NCI-H460 (cell line): ENCODE measurements at places on chromosomes 1 and 21. TPM values are rescaled to one million over a fixed set of nuclear protein-coding genes. Genes with fewer than 3 reads are reported as not detected.

- DNase-seq = no peak
Measured at GRCh38 chr1:239706245-239706892, 320.0 kb downstream of the CHRM3 start.

DNA sequence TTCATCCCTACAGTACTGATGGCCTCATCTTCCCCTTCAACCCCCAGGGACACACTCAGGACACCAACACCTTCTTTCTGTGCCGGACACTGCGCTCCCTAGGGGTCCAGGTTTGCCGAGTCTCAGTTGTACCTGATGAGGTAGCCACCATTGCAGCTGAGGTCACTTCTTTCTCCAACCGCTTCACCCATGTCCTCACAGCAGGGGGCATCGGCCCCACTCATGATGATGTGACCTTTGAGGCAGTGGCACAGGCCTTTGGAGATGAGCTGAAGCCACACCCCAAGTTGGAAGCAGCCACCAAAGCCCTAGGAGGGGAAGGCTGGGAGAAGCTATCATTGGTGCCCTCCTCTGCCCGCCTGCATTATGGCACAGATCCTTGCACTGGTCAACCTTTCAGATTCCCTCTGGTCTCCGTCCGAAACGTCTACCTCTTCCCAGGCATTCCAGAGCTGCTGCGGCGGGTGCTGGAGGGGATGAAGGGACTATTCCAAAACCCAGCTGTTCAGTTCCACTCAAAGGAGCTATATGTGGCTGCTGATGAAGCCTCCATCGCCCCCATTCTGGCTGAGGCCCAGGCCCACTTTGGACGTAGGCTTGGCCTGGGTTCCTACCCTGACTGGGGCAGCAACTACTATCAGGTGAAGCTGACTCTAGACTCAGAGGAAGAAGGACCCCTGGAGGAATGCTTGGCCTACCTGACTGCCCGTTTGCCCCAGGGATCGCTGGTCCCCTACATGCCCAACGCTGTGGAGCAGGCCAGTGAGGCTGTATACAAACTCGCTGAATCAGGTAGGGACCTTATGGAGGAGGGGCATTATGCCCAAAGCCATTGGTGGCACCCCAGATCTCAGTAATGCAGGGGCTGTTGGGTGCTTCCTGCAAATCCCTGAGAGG, 5.1 kb upstream of the LENEP start:
- DNase-seq = no peak

GRCh38 chr1:91781371-91781825, 104.6 kb downstream of the TGFBR3 start:
- no peak for DNase-seq

- DNase-seq = no peak
Measured at GRCh38 chr1:90314533-90314932, 319.6 kb downstream of the ZNF326 start.

ARL8A gene
- 43.8 and 46.6 TPM in 2 replicates for total RNA-seq
